ENCODE measurements at places on chromosomes 6 and 20.
A peak's percentile ranks its signal among the peaks of the same experiment; 100 is the strongest.

GRCh38 chr6:113907102-113907815 lies 50.1 kb downstream of the MARCKS start:
- DNase-seq, result no peak

DNA sequence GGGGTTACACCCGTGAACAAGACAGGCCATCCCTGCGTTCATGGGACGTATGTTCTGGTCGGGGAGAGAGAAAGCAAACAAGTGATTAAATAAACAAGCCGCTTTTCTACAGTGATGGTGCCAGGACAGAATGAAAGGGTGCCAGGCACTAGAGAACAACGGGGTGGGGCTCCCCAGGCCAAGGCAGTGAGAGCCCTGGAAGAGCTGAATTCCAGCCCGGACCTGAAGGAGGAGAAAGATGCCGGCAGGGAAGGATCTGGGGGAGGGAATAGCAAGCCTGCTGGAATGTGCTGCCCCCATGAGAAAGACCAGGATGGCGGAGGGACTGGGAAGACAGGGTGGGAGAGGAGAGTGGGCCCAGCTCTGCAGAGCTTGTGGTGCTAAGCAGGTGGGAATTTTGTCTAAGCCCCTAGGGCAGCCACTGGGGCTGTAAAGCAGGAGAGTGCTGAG lies 7.5 kb downstream of the SNAI1 start:
- no peak for DNase-seq

DNA sequence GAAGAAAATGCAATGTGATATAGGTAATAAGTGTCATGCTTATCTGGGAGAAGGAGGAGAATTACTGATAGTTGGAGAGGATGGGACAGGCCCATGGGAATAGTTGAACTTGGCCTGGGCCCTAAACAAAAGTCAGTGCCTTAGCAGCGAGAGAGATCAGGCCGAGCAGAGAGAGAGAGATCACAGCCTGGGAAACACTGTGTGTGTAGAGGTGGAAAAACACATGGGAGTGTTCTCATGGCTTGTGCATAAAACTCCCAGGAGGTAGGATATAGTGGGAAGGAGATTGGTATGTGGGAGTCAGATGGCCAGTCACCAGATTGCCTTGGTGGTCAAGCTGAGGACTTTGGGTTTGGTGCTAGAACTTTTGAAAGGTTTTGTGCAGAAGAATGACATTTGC lies 47.6 kb downstream of the FIG4 start:
- no peak for DNase-seq

DNA sequence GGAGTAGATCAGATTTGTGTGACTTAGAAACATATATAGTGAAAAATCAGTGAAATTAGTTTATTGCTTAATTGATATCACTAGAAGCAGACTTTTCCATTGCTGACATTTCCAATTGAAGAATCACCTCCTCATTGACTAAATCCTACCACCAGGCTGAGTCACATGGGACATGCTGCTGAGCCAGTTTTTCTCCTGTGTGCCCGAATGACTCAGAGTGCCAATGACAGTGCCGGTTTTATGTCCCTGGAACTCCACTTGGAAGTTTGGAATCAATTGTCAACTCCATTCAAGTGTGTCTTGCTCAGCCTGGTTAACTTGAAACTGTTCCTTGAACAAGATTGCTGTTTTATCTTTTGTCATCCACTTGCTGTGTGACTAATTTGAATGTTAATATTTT lies 316.1 kb upstream of the PRDM1 start:
- no peak for DNase-seq

- DNase-seq, result no peak
Measured at GRCh38 chr6:160203522-160203921, 55.1 kb downstream of the SLC22A2 start.

DNA sequence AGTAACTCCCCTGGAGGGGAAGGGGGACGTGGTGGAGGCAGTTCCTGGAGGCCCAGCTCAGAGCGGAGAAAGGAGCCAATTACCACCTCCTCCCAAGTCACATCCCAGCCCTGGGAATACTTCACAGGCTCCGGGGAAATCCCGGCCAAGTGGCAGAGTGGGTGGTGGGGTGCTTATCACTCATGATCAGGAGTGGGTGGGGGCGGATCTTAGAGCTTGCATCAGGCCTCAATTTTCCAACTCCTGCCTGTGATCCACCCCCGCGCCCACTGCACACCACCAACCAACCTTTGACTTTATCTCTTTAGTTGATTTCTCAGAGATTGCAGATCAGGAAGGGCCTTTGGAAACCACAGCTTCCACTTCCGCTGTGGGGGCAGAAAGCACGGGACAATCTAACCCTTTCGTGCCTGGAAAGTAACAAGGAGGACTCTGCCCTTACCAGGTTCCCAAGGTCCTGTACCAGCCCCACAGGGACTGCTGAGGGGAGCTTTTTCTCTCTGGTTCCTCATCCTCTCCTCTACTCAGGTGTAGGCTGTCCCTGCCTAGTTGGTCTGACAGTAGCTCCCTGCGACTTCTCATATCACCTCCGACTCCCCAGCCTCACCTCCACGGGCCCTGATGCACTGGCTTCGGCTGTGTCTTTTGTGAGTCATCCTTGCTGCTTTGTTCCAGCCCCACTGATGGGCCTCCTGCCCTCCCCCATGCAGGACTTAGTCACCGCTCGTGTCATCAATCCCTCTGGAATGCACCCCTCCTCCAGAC lies 24.9 kb upstream of the IER3 start:
- DNase-seq, result peak; percentile 73

DNA sequence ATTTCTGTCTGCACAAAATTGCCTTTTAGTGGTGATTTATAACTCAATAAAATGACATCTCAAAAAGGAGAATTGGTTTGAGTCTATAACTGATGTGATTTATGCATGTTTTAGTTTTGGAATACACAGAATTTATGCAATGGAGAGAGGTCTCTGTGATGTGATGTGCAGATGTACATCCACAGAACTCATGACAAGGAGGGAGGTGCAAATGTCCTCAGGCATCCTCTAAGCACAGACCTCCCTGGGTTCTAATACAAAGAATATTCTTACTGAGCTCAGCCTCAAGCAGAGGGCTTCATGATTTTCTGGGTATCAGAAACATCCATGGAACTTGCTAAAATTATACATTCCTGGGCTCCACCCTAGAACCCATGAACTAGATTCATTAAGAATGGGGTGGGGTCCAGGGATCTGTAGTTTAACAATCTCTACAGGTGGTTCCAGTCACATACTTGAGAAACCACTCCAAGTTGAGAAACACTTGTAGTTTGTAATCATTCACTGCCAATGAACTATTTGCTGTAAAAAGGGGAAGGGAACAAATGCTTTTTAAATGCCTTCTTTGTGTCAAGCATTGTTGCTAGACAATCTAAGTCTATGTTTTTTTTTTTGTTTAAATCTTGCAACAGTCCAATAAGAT lies 60.2 kb upstream of the NEDD9 start:
- DNase-seq, result no peak

DNA sequence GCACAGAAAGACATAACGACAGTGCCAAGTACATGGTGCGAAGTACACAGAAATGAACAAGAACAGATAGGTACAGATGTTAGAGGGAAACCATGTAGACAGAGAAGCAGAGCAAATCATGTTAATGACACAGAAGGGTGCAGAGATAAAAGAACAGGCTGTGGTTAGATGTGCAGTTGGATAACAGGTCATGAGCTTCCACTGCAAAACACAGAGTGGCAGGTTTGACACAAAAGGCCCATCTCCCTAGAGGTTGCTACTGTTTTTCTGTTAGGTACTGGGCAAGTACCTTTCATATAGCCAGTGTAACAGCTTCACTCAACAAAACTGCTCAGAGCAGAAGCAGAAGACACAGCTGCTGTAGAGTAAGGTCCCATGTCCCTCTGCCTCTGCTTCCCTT lies 84.6 kb downstream of the AK9 start:
- no peak for DNase-seq

GRCh38 chr6:11833626-11834592 lies 55.3 kb upstream of the ADTRP start:
- DNase-seq, result peak; percentile 54

- no peak for DNase-seq
Measured at GRCh38 chr20:51487565-51488268, 54.8 kb downstream of the NFATC2 start.

GRCh38 chr20:56414842-56415765 lies 3.0 kb downstream of the CASS4 start:
- DNase-seq, result no peak

DNA sequence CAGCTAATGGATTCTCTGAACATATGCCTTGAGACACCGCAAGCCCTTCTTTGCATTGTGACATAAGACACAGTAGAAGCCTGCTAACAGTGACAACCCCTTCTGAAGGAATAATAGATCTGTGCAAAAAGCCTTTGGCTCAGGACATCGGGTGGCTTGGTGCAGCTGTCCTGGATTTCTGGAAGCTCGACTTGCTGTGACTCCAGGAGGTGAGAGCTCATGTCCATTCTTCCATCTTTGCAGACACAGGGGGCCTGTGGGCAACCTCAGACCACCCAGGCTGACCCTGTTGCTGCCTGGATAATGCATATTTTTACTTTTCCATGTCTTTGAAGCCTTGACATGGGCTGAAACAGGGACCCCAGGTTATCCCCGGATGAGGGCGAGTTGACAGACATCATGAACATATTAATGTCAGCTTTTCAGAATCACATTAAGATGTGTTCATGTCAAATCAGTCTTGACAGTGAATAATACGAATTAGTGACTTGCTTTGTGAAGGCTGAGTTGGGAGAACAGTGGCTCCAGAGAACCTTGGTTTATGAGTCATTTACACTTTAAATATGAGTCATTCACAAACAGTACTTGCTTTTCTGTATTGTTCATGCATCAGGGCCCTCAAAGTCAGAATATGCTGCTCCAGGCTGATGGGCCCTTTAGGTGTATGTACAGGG lies 66.8 kb upstream of the IYD start:
- DNase-seq, result no peak

DNA sequence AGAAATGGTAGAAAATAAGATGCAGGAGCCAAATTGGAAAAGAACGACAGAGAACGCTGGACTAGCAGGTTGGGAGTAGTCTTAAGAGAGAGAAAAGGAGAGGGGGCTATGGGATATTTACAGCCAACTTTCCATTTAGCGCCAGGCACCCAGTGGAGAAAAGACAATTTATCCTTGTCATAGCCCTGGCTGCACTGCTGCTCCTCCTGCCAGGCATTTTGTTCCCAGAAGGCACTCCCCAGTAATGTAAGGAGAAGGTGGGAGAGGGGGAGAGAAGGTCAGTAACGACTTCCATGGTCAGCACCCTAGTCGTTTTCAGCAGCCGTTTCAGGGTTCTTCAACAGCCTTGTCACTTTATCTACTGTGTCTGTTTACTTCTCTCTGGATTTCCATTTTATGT lies 159.0 kb downstream of the TRMT11 start:
- DNase-seq, result no peak

GRCh38 chr6:151289399-151290007 lies 49.7 kb downstream of the AKAP12 start:
- DNase-seq, result peak; percentile 89

DNA sequence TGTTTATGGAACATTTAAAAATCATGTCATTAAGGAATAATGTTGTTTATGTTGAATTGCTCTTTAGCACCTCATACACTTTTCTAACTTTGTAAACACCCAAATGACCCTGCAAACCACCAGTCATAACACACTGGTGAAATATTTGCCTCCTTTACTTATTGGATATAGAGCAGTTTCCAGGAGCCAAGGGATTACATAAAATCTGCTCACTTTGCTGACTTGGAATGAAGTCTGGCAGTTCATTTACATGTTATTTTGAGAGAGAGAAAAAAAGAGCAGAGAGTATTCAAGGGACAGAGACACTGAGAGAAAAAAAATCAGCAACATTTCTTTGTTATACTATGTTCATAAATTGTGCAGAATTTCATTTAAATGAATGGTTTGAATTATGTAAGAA lies 46.6 kb upstream of the DEFB112 start:
- DNase-seq, result no peak

DNA sequence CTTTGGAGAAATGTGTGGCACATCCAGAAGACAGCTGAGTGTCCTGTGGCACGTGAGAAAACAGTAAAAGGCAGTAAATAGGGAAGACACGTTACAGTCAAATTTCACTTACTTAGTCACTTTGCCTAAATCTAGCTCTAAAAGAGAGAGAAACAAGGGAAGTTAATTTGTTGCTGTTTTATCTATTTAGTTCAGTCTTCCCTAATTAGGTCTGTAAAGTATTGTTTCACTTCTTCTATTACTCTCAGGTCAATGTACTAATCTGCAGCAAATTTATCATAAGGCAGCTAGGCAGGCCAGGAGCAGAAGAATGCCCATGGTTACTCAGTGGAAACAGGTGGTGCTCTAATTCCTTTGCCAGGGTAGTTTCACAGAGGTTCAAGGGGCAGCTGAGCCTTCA lies 124.3 kb upstream of the CNR1 start:
- DNase-seq, result no peak

DNA sequence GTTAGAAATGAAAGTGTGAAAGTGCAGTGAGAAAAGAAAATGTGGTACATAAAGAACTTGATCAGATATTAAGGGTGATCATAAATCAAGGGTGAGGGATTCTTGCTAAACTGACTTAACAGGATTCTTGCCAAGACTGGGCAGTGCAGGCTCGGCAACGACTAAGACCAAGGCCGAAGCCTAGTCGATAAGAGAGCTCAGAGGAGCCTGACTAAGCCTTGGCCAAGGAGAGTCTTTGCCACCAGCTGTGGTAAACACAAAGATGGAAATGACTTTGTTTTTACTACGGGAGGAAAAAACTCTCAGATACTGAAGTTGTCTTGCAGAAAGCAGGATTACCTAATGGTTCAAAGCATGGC lies 196.6 kb downstream of the LY86 start:
- DNase-seq, result no peak

DNA sequence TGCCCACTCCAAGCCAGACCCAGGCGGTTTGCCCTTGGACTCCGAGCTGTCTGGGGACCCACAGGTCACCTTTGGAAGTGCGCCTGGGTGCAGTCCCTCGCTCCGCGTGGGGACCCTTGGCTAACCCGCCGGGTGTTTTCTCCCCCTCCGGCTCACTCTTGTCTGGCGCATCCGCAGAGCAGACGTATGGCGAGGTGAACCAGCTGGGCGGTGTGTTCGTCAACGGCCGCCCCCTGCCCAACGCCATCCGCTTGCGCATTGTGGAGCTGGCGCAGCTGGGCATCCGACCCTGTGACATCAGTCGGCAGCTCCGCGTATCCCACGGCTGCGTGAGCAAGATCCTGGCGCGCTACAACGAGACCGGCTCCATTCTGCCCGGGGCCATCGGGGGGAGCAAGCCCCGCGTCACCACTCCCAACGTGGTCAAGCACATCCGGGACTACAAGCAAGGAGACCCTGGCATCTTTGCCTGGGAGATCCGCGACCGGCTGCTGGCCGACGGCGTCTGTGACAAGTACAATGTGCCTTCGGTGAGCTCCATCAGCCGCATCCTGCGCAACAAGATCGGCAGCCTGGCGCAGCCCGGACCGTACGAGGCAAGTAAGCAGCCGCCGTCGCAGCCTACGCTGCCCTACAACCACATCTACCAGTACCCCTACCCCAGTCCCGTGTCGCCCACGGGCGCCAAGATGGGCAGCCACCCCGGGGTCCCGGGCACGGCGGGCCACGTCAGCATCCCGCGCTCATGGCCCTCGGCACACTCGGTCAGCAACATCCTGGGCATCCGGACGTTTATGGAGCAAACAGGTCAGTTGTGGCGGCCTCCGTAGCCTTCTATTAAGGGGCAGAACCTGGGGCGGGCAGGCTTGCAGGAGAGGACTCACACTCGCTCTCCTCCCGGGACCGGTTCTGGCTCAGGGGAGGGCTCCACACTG lies 1.1 kb downstream of the PAX1 start:
- DNase-seq, result no peak
